IPS-NIHi11 (cell line): ENCODE measurements at places on chromosomes 3 and 15.

- no peak for DNase-seq
Measured at GRCh38 chr3:116442331-116443021, 2.8 kb downstream of the LSAMP start.

GRCh38 chr15:88018869-88019641, 237.5 kb downstream of the NTRK3 start:
- DNase-seq = no peak

- no peak for DNase-seq
Measured at GRCh38 chr15:98002866-98003265, 42.4 kb downstream of the ARRDC4 start.

DNA sequence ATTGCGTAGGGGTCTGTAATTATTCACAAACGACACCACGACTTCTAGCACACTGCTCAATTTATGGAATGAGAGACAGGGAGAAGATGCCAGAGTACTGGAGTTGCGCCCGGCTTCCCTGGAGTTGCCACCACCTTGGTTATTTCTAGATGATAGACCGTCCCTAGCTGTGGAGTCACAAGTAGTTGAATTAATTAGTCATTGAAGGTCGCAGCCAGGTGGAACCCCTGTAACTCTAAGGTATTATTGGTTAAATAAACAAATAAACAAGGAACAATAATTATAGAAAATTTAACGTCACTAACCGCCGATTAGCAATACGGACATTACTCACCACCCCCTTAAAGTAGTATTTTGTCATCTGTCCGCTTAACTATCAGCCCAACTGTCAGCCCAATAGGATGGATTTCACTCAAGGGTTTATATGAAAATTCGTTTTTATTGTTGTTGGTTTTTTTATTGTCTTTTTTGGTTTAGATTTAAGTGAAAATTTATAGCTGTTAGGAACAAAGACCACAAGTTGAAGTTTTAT, 911 bp upstream of the AZI2 start:
- no peak for DNase-seq

- no peak for DNase-seq
Measured at GRCh38 chr3:98333989-98334606, 19.6 kb upstream of the OR5K4 start.

DNA sequence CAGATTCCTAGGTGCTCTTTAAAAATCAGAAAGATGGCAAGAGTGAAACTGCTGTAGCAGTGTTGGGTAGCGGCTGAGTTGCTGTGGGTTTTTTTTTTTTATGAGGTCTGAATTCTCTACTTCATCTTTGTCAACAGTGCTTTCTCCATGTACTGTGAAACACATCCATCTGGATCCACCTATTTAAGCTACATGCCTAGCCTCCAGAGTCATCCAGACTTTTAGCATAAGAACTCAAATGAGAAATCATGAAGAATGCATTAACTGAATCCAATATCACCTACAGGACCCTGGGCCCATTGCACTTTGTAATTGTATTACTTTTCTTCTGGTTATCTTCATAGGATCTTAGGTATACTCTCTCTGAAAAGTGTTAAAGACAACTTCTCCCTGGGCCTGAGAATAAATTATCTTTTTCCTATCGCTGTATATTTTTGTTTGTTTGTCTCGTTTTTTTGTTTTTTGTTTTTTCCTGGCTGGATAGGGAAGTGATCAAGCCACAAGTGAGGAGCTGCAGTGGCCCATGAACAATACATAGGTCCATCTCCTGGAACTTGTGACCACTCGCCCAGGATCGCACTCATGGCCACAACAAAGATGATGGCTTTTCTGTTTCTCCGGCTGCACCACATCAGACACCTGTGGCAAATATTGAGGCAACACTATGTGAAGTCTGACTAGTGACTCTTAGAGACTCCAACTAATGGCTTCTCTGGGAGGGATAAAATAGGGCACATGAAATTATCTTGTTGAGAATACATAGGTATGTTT, 609.9 kb upstream of the AGTR1 start:
- DNase-seq = no peak
